ENCODE measurements at places on chromosomes 3 and 15.

DNA sequence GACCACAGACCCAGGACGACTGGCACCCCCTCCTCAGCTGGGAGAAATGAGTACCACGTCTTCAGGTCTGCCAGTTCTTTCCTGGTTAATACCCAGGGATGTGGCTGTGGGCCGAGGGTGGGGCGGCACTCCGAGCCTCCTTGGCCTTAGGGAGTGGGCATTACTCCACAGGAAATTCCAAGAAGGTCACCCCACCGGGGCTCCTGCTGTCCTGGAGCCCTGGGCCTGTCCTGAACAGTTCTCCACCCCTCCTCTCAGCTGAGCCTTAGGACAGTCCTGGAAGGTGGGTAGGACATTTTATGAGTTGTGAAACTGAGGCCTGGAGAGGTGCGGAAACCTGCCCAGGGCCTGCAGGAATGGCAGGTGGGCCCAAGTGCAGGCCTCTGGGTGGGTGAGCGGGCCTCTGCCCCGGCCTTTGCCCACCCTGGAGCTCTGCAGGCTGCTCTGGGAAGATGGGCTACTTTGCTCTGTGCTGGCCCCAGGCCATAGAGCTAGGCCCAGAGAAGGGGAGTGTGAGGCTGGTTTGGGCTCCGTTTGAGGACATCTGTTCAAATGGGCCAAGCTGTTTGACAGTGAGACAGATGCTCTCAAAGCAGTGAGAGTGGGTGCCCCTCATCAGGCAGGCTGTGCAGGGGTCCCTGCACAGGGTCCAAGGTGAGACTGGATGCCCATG is 103.1 kb downstream of the TMEM266 start:
- DNase-seq = no peak

DNA sequence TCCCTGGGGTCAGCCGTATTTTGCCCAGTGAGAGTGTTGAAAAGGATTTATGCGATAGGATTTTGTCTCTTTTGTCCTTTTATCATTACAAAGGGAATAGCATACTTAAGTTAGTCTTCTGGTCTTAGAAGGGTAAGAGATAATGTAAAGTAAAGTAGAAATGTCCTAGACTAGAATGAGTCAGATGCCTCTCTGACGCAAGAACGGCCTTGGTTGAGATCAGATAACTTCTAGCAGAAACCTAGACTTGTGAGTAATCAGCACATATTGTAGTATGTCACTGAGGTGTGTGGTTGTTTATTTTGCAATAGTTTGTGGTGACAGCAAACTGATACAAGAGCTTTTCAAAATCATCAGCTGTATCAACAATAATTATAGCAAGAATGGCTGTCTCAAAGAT is 866.1 kb downstream of the NSUN3 start:
- DNase-seq = no peak

DNA sequence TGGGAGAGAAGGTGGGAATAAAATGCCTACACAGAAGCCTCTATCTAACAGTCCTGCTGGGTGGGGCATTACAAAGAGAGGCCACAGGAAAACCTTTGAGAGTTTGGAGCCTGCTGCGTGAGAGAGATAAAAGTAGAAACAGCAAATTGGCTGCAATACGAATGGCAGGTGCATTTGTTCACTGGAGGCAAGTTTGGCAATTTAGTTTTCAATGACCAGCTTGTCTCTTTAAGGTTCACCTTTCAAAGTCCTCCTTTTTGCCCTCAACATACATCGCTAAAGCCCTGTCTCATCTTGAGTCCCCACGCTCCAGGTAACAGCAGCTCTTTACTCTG is 405.7 kb downstream of the LSAMP start:
- no peak for DNase-seq

- no peak for DNase-seq
These were observed 294.0 kb downstream of the RORA start for GRCh38 chr15:60935130-60935529.

- no peak for DNase-seq
These were observed 2.3 kb downstream of the SUCNR1 start for GRCh38 chr3:151875759-151876158.

DNA sequence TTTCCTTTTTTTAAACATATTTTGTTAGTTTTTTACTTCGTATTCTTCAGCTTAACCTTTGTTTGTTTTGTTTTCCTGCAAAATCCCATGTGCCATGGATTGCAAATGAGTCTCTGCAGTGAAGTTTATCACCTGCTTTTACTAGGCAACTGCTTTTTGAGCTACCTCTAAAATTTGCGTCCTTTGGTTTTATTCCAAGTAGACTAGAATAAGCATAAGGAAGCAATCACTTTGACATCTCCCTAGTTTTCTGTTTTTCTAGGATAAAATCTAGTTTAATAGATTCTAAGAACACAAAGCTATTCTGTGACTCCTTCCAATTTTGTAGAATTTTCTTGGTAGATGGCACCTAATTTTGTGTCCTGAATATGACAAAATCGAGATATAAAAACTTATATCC is 1059.2 kb downstream of the OTOL1 start:
- peak; percentile 3 for DNase-seq

DNA sequence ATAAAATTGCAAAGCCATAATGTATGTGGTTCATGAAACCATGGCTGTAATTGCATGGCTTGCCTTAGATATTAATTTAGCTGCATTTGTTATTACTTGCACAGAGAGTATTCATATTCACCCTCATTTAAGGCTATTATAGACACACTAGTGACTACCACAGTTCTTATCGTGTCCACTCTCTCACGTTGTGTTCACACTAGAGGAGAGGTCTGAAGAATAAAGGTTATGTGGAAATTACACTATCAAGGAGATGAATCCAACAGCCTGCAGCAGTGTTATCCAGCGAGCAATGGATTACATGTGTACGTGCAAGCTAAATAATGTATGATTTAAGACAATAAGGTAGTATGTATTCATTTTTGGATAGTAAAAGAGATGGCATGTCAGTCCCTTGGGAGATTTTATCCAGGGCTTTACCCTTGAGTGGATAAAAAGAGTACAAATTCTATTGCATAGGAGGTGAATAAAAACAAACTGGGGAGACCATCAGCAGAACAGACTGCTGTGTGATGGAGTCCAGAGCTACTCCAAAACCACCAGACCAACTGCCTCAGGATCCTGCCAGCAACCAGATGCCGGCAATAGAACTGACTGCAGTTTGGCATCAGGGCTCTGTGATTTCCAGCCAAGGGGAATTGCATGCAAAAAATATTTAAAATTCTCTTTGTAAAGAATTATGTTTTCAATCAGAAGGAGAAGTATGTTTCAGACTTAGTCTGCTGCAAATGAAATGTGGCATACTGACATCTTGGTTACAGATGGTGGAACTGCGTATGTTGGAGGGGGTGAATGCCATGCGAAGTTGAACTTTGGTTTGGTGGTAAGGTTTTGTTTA is 146.6 kb downstream of the RBMS3 start:
- no peak for DNase-seq

All from left renal pelvis (tissue), 4 donors.